ENCODE measurements at places on chromosomes 2 and 18. TPM values are rescaled to one million over a fixed set of nuclear protein-coding genes. Genes with fewer than 3 reads are reported as not detected.

GRCh38 chr2:145321344-145321743 lies 801.4 kb upstream of the ZEB2 start:
- no peak overlapping the region for H3K27ac ChIP-seq
- no peaks in the 10 kb centered on the region for H3K27me3 ChIP-seq
- no peak for DNase-seq
- no peak overlapping the region for H3K4me3 ChIP-seq
- no peaks in the 10 kb centered on the region for H3K36me3 ChIP-seq
- 0 out of 2 replicates have a peak, but pooled peaks cover 6% of the 10 kb centered on the region for H3K4me1 ChIP-seq

- no peaks in the 10 kb centered on the region for H3K27me3 ChIP-seq
- peaks cover 11% of the 10 kb centered on the region for H3K4me1 ChIP-seq
- no peak for DNase-seq
- no peak overlapping the region for H3K27ac ChIP-seq
Measured at GRCh38 chr2:55422876-55423665, 3.4 kb upstream of the CCDC88A start.

GRCh38 chr2:128469203-128469602 lies 150.5 kb upstream of the HS6ST1 start:
- no peaks in the 10 kb centered on the region for H3K4me1 ChIP-seq
- DNase-seq, result peak; percentile 44
- no peak overlapping the region for H3K4me3 ChIP-seq
- no peaks in the 10 kb centered on the region for H3K27me3 ChIP-seq
- H3K36me3 ChIP-seq, result no peaks in the 10 kb centered on the region

DNA sequence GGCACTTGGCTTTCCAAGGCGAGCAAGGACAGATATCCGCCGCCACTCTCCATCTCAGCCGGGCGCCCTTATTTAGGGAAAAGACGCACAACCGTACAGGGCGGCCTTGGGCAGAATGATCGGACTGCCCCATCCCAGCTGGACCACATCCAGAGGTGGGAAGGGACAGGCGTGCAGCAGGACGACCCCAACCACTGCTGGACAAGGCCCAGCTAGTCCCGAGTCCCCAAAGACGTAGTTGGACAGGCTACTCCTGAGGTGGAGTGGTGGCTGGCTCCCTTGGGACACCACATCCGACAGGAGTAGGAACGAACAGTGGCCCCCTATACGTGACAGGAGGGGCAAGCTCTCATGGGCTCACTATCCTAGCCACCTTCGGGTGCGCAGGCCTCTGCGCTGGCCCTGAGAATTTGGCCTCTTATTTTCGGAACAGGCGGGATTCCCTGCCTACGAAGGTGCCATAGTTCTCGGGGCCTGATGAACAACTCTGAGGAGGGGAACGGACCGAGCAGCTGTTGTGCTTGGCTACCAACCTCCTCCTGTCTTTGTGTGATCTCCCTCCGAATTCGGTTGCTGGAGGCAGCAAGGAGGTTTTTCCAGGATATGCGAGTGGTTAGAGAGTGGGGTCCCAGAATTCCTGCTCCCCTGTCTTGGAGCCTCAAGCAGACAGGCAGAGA lies 2.3 kb downstream of the FEV start:
- H3K27me3 ChIP-seq, result no peaks in the 10 kb centered on the region
- H3K4me1 ChIP-seq, result no peaks in the 10 kb centered on the region
- H3K4me3 ChIP-seq, result no peak overlapping the region
- no peak overlapping the region for H3K27ac ChIP-seq

DNA sequence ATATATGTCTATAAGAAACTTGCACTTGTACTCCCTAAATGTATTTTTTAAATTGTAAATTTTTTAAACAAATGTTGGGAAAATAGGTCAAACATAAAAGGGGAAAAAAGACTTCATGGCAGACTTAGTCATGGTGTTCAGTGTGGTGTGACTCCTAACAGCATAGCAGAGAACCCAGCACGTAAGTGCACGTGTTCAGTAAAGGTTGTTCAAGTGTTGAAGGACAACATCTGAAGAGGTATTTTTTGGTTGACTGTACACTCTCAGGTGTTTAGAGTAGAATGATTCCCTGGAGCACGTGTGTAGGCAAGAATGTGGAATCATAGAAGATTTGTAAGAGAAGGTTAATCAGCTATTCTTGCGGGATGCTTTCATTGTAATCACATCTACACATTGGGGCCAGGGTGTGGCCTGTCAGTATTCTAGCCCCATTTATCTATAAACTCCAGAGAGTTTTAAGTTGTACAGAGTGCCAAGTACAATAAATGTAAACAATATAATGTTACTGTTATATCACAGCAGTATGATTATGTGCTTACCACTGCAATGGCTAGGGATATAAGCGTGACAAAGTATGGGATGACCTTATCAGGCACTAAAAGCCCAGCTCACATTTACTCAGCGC lies 106.8 kb downstream of the CRIM1 start:
- H3K27me3 ChIP-seq, result no peaks in the 10 kb centered on the region
- no peak overlapping the region for H3K27ac ChIP-seq
- H3K4me1 ChIP-seq, result peaks cover 10% of the 10 kb centered on the region
- DNase-seq, result no peak
- H3K36me3 ChIP-seq, result 0 out of 2 replicates have a peak, but pooled peaks cover 2% of the 10 kb centered on the region

DNA sequence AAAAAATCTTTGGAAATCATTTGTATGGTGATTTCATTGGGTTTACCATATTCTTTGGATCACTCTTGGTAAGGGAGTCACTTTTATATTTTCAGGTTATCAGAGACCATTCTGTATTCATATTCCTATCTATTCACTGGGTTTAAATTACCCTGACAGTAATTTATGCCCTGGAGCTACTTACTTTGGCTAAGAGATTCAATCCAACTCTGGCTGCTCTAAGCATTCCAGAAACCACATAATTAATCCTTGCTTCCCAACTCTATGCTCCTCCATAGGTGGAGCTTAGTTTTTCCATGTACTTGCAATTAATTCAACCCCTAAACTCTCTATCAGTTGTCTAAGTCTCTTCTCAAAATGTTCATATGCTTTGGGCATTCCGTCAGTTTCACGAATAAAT lies 336.3 kb downstream of the AGPS start:
- no peak overlapping the region for H3K4me3 ChIP-seq
- no peaks in the 10 kb centered on the region for H3K27me3 ChIP-seq
- DNase-seq, result no peak
- no peak overlapping the region for H3K27ac ChIP-seq
- no peaks in the 10 kb centered on the region for H3K36me3 ChIP-seq

The NT5C1B gene
- not detected for total RNA-seq
